ENCODE measurements at places on chromosomes 1 and 21.
A peak's percentile ranks its signal among the peaks of the same experiment; 100 is the strongest.

DNA sequence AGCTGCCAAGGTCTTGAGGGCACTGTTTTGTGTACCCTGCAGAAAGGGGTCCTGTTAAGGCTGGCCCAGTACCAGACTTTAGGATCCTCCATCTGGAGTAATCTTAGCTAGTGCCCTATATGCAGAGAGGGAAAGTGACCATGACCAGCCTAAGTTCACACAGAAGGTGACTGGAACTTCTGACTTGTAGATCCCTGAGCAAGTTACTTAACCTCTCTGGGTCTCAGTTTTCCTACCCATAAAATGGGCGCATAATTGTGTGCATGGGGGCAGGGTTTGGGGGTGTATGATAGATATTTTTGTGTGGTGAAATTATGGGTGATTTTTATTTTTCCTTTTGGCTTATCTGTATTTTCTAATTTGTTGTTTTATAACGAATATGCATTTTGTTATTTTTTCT is 3.3 kb upstream of the SHISAL2A start:
- no peak for DNase-seq

- peak; percentile 78 for DNase-seq
These were observed 240.2 kb downstream of the USH2A start for GRCh38 chr1:216183007-216183406.

GRCh38 chr1:81179242-81179641 is 621.5 kb upstream of the ADGRL2 start:
- DNase-seq, result no peak

GRCh38 chr1:175808999-175809398 is 65.6 kb upstream of the TNR start:
- DNase-seq, result no peak

DNA sequence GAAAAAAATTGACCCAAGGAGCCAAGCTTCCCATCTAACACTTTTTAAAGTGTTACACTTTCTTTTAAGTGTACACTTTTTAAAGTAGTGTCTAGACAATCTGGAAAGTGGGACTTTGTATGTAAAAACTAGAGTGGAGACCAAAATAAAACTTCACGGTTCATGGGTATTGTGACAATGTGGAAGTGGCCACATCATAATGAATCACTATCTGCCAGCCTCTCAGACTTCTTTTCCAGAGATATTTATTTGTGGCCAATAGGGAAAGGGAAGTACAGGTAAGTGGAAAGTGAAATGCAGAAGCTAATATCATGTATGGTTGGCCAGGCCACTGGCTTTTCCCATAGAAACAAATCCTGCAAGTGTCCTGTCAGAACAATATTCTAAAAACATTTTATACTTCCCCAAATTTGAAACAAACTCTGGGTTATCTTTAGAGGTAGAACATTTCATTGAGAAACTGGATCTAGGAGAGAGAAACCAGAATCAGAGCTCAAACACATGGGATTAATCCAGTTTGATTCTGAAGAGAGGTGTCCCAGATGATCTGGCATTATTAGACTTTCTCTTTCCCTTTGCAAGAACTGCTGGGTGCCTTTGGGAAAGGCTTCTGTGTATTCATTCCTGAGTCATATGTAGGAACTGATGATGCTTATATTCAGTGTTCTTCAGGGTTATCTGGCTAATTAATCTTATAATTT is 2.0 kb downstream of the TNFSF18 start:
- DNase-seq, result no peak

DNA sequence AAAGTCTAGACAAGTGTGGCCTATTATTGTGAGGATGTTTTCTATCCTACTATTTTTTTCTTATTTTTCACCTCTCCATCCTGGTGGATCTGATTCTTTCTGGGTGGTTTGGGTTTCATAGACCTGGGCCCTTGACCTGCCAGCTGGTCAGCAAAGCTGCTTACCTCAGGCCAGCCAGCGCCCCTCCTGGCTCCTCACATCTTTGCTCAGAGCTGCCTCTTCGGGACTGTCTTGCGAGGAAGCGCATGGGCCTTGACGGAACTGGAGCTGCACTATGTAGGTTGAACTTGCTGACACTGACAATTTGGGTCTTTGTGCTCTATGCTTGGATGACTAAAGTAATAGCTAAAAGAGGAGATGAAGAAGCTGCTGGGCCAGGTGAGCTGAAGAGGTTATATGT is 138.5 kb upstream of the SYT6 start:
- DNase-seq, result no peak

DNA sequence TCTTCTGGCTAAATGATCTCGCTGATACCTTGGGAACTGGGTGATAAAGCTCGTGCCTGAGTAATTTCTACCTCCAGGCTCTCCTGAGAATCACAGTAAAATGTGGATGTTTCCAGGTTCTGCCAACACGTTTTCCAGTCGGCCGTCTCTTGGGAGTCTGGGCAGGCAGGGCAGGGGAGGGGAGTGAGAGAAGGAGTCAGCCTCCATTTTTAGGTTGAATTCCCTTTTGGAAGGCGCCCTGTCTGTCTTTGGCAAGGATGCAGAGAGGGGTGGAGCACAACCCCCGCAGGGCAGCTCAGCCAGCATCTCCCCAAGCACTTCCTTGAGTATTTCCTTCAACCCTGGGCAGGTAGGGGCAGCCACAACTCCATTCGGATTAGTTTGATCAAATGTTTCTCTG is 15.5 kb upstream of the ACTRT2 start:
- DNase-seq, result no peak
